ENCODE measurements at places on chromosomes 1 and 21.

- no peak for DNase-seq
Observed at GRCh38 chr1:178575611-178576361, 62.9 kb downstream of the TEX35 start.

GRCh38 chr1:246372559-246372958 lies 134.5 kb downstream of the SMYD3 start:
- DNase-seq, result no peak

- DNase-seq, result no peak
Observed at GRCh38 chr1:109229531-109230127, 15.9 kb downstream of the SARS1 start.

DNA sequence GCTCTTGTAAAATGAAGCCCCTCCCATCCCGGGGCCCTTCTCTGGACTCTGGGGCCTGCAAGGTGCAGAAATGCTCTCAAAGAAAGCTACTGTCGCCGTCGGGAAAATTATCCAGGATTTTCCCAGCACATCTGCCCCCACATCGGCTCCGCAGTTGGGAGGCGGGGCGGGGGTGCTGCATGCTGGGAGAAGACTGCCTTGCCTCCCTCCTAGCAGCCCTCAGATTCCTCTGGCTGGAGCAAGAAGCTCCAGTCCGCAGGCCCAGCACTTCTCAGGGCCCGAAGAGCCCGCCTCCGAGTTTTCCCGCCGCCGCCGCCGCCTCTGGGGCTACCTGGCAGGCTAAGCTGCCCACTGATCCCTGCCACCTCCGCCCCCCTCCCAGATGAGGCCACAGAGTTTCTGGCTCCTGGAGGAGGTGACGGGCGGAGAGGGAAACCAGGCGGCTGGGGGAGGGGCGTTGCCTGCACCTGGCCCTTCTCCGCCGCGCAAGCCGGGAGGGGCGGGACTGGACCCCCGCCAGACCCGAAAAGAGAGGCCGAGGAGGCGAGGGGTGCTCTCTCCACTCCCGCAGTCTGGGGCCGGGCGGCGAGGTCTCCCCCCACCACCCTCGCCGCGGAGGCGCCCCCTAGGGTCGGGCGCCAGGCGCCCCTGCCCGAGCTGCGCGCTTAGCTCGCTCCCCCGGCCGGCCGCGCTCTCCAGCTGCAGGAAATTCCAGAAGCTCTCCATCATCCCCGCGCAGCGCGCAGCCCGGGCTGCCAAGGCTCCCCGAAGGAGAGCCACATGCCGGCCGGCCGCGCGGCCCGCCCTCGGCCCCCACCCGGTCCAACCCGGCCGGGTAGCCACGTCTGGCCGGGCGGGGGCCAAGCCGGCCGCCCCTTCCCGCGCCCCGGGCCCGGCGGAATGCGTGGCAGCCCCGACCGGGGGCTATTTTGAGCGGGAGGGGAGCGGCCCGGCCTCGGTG lies 28.8 kb downstream of the AHDC1 start:
- DNase-seq, result peak; percentile 81

GRCh38 chr21:44434568-44434925 lies 20.8 kb upstream of the LRRC3 start:
- DNase-seq, result no peak

DNA sequence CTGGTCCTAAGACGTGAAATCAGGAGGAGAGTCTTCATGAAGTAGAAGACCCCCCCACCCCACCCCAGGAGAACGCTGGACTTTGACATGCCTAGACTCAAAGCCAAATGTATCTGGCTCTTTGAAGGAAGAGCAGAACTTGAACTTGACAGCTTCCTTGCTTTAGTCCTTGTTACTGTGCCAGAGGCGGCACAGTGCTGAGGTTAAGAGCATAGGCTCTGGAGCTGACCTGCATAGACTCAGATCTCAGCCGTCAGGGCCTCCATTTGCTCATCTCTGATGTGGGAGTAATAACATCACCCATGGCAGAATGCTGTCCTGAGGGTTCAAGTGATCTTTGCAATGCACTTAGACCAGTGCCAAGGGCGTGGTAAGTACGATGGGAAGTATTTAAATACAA lies 39.0 kb downstream of the COL6A1 start:
- DNase-seq, result no peak

- no peak for DNase-seq
Observed at GRCh38 chr21:35981514-35982070, 78.7 kb downstream of the SETD4 start.

DNA sequence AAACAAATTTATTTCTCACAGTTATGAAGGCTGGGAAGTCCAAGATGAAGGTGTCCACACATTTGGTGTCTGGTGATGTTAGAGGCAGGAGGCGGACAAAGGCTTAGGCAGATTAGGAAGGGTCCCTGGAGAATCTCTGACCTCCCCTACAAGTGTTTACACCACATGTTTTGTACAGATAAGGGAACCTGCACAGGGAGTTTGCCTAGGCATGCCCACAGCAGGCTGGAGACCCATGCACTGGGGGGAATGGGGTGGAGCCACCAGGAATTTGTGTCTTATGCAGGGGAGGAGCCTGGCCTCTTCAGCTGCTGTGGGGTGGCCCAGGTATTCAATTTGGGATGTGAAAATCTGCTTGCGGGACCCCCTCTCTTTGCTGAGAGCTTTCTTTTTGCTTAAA lies 131.3 kb downstream of the PATJ start:
- no peak for DNase-seq

GRCh38 chr21:34537838-34538237 lies 25.8 kb upstream of the KCNE1 start:
- no peak for DNase-seq

- no peak for DNase-seq
Observed at GRCh38 chr1:41540886-41541591, 56.6 kb upstream of the EDN2 start.

GRCh38 chr1:65256860-65257708 lies 52.3 kb upstream of the DNAJC6 start:
- no peak for DNase-seq

DNA sequence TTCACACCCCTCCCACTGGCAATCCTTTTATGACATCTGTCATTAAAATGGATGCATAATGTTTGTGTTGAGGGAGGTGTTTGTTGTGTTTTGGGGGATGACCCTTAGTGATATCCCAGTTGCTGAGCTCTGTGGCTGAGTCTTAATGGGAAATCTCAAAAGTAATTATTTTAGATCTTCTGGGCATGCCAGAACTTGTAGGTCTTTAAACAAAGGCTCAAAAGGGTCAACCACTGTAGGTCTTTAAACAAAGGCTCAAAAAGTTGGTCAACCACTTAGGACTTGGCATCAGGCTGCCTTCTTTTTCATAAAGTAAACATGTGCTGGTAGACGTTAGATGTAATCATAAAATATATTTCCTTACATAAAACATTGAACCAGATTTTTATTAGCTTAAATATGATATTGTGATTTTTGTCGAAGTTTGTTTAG lies 78.0 kb downstream of the CDC14A start:
- DNase-seq, result no peak

DNA sequence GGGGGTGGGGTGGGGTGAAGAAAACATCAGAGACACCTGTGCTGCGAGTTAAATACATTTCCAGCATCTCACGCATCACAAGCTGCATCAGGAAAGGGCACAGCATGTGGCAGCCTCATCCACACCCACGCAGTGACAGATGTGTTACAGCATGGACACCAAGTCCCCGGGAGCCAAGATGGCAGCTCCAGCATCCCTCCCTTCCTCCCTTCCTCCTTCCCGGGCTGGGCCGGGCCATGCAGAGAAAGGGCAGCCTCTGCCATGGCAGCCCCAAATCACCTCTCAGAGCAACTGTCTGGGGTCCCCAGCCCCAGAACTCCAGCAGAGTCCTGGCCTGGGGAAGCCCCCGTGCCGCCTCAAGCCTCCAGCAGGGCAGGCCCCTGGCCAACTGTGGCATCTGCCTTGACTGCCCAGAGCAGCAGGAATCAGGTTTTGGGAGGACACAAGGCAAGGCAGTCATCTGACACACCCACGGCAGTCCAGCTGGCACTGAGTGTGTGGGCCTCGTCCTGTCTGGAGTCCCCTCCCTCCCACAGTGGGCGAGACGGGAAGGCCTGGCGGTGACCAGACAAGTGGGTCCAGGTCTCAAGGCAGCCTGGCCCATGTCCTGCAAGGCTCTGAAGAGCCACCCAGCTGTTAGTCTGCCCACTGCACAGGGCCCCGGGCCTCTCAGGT lies 6.2 kb downstream of the SMIM1 start:
- DNase-seq, result no peak

- no peak for DNase-seq
Observed at GRCh38 chr1:64850846-64851245, 106.0 kb downstream of the RAVER2 start.

GRCh38 chr21:39062196-39062595 lies 121.1 kb downstream of the PSMG1 start:
- DNase-seq, result no peak

GRCh38 chr1:171254859-171255258 lies 6.6 kb downstream of the FMO1 start:
- DNase-seq, result no peak

- DNase-seq, result no peak
Observed at GRCh38 chr1:99745061-99745460, 21.4 kb downstream of the FRRS1 start.

DNA sequence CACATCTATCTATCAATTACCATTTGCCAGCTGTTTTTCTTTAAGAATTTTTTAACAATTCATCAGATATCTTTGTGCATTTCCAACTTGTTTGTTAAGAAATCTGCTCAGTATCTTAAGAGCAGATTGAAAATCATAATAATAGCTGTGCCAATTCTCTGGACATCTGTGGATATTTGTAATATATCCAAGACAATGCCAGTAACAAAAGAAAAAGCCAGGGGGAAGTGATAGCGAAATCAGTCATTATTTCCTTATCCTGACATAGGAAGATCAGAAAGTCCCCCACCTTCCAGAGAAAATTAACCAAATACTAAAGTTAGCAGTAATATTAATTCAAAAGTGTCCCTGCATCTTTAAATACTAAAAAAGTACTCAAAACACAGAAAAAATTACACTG lies 217.1 kb downstream of the RERE start:
- DNase-seq, result no peak

GRCh38 chr1:29255134-29255666 lies 18.9 kb downstream of the PTPRU start:
- DNase-seq, result no peak

- DNase-seq, result no peak
Observed at GRCh38 chr1:3904006-3904842, 4.2 kb upstream of the C1orf174 start.

DNA sequence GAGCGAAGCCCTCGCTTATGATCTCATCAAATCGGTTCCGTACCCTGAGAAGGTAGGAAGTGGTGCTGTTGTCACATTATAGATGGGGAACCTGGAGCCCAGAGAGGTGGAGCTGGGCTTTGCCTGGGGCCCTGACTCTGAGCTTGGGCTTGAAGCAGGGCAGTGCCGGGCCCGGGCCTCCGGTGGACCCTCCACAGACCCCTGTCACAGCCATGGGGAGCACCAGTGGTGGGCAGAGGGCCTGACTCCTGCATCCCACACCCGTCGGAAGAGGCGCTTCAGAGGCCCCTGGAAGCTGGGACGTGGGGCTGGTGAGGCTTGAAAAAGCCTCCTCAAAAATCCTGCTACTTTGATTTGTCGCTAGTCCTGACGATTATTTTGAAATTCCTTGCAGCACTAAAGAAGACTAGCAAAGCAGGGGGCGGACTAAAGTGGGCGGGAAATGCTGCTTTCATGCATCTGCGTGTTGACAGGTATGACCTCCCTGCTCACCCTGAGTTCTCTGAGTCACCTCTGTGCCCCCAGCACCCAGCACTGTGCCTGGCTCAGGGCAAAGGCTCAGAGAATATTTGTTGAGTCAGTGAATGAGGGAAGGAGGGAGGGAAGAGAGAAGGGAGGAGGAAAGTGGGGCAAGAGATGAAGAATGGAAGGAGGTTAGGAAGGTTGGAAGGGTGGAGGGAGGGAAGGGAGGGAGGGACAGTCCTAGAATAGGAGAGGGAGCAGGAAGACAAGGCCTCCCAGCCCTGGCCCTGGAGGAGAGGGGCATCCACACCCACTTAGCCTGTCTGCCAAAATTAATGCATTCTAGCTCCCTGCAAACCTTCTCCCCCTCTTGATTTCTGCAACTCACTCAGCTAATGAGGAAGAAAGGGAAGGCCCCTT lies 262.8 kb upstream of the VAMP3 start:
- DNase-seq, result no peak

DNA sequence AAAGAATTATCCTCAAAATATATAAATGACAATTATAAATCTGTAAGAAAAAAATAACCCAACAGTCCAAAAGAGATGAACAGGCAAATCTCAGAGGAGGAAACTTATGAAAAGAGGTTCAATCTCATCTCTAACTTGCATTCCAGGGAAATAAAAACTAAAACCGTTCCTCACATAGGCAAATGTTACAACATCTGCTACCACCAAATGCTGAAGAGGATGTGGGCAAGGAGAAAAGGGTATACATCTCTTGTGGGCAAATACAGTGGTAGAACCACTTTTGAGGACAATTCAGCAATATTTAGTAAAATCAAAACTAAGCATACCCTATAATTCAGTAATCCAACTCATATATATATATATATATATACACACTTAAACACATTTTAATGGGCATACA lies 33.7 kb upstream of the SGIP1 start:
- DNase-seq, result no peak

- no peak for DNase-seq
Observed at GRCh38 chr1:228885845-228886244, 150.6 kb downstream of the RHOU start.
